ENCODE measurements at places on chromosomes 2 and 18.

DNA sequence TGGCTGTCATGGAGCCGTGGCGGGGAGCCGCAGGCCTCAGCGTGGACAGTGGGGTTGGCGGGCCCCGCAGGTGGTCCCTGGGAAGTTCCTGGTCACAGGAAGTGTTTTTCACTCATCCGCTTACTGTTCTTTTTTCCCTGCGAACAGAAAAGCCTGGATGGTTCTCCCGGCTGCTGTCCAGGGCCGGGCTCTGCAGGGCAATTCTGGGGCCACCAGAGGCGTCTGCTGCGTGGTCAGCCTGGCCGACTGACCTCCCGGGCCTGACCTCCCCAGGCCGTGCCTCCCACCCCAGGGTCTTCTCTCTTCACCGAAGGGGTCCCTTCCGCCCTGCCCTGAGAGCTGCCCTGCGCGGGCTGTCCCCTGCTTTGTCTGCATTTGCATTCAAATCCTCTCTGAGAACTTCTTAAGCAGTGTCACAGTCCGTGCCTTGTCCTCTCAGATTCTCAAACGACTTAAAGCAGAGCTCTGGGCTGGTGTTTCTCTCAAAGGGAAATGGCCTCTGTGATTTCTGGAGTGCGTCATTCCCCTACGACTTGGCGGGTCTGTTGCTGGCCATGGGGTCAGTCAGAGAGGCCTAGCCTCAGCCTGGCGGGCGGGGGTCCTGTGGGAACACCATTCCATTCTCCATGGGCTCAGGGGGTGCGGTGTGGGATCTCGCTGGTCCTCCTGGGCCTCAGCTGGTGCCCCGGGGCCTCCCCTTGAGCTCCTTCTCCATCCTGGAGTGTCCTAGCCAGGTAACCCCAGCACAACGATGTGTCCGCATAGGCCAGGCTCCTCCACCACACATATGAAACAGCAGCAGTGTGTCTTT lies 38.3 kb downstream of the KLHL29 start:
- no peak for DNase-seq

DNA sequence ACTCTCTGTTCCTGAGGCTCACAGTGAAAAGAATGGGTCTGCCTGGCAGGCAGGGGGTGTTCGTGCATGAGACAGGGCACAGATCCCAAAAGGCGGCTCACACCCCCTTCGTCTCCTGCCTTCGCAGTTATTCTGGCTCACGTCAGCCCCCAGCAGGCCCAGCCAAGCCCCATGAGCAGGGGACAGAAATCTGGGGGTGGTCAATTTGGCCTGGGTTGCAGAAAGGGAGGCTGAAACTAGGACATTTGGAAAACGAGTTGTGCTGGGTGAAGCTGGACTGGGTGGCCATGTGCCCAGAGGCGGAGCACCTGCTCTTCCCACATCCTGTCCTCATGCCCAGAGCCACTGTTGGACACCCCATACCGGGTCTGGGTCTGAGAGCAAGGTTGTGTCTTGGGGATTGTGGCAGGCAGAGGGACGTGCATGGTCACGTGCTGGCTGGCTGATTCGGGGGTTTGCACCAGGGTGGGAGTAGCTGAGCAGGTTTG lies 99.0 kb upstream of the MCFD2 start:
- no peak for DNase-seq

GRCh38 chr2:60823694-60824305 lies 57.6 kb upstream of the REL start:
- DNase-seq, result no peak

- DNase-seq, result no peak
Measured at GRCh38 chr2:123364243-123364896, 660.7 kb upstream of the CNTNAP5 start.

DNA sequence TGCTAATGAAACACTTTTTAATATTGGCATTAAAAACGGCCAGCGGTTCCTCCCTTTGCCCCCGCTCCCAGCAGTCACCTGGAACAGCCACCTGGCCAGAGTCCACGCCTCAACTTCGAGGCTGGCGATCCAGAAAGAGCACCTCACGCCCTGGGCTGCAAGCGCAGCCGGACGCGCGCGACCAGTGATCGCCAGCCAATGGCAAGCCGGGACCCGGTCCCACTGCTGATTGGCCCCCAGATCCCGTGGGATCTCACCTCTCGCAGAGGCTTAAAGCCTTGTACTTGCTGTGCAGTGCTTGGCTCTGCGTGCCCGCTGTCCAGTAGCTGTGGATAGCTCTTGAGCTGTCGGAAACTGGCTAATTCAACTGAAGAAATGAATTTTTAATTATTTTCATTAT lies 4.1 kb upstream of the RBM45 start:
- no peak for DNase-seq

- DNase-seq, result no peak
Measured at GRCh38 chr2:152231446-152231845, 55.9 kb upstream of the STAM2 start.

- DNase-seq, result no peak
Measured at GRCh38 chr2:112701052-112701451, 19.8 kb upstream of the NT5DC4 start.

GRCh38 chr2:71460595-71461303 lies 7.4 kb downstream of the DYSF start:
- DNase-seq, result no peak

GRCh38 chr2:153235516-153235915 lies 243.0 kb downstream of the RPRM start:
- no peak for DNase-seq

All from CD8-positive, alpha-beta T cell (primary cell).